Stimulated activated CD8-positive, alpha-beta memory T cell treated with anti-CD3 and anti-CD28 coated beads, Interleukin-7, amount 100 ng/mL, for 1 hour (primary cell): ENCODE measurements at places on chromosomes 7 and 10.

GRCh38 chr7:77540402-77540822 lies 3.3 kb downstream of the PTPN12 start:
- DNase-seq = no peak

- DNase-seq = no peak
These were observed 12.6 kb upstream of the PPP2R2D start for GRCh38 chr10:131888186-131888604.

- DNase-seq = no peak
These were observed 33.5 kb upstream of the PRSS37 start for GRCh38 chr7:141874787-141875186.

GRCh38 chr10:50326757-50327701 lies 75.7 kb upstream of the ASAH2 start:
- no peak for DNase-seq

DNA sequence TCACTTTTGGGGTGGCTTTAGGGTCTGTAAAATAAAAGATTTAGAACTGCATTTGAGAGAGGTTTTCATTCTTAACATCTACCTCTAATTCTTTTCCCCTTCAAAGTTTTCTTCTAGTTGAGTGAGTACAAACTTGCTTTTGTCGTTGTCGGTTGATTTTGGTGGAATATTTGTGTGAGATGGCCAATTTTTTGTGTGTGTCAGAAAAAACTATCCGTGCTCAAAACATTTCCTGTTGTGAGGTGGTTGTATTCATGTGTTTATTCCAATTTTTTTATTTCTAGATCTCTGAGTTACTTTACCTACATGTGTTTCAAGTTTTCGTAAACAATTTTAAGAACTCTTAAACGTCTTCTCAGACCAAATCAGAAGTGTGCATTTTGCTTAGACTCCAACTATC lies 1.6 kb downstream of the AHR start:
- DNase-seq = no peak

DNA sequence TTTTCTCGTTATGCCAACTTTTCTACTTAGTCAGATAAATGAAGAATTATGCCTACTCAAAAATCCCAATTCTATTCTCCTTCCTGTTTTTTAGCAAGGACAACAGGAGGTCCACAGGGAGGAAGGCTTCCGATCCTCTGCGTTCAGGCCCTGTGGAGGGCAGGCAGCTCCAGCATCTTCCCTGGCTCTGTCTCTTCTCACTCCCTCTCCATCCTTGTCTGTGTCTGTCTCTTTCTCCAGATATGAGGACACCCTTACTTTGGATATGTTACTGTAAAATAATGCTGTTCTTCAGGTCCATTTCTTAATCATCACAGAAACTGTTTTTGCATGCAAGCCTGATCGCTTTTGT lies 166.6 kb downstream of the ELMO1 start:
- no peak for DNase-seq

- no peak for DNase-seq
These were observed 287.6 kb downstream of the TWIST1 start for GRCh38 chr7:18829858-18830285.

DNA sequence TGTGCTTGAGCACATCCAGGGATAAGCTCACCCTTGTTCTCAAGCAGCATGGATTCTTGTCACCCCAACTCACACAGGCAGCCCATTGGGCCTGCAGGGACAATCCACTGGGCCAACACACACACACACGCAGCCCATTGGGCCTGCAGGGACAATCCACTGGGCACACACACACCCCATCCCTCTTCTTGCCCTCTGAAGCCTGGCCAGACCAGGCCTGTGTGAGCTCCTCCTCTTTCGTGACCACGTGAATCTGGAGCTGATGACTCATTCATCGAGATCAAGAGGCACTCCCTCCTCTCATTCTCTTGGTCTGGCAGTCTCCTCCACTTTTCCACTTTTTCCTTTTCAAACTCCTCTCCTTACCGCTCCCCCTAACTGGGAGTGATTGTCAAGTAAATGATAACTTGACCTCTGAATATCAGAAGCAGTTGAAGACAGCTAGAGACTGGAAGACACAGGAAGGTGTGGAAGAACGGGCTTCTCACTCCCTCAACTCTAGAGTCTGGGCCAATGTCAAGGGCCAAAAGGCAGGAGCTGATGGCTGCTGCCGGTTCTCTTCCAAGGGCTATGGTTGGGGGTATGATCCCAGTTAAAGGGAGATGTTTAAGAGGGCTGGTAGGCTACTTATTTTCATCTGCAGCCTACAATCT lies 89.7 kb downstream of the HIPK2 start:
- DNase-seq = no peak

DNA sequence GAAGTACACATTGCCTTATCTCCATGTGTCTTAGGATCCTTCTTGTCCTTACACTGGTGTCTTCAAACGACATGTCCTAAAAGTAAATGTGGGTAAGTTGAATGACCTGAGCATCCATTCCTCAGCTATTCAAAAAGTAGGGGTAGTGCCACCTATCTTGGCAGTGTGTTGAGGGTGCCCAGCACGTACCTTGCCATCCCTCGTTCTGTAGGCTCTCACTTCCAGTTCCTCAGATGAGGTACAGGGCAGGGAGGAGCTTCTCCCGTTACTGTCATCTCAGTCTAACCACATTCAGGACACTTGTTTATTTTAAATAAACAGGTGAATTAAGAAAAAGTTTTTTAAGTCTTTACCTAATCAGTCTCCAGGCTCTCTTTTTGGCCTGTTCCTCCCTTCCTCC lies 13.0 kb downstream of the BUD23 start:
- DNase-seq = no peak

DNA sequence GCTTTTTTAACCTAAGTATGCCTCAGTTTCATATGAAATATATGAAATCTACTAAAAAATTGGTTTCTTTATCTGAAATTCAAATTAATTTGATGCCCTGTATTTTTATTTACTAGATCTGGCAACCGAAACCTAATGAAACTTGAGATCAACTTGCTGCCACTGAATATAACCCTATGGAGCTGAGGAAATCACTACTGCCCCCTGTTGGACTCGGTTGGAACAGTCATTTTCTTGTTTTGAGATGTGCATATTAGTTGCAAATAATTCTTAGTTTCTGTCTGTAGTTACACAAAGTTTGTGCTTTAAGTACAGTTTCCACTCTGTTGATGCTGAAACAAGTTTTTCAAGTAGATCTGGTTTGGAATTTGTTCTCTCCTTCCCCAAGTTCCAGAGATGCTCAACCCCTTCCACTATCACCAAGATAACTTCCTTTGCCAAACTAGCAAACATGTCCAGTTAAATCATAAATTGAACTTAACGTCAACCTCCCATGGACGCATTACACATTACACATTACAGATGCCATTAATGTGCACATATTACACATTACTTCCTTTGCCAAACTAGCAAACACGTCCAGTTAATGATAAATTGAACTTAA lies 22.2 kb upstream of the EXOC4 start:
- no peak for DNase-seq
